IMR-90 (cell line): ENCODE measurements at places on chromosomes 3 and 15. TPM values are rescaled to one million over a fixed set of nuclear protein-coding genes. Genes with fewer than 3 reads are reported as not detected.

SERPINI1 gene
- total RNA-seq, result 0.36 and 1.1 TPM in 2 replicates

PRICKLE2 gene
- total RNA-seq, result 14.2 and 16.7 TPM in 2 replicates

SLC6A1 gene
- total RNA-seq, result not detected in 2 replicates

CELSR3 gene
- 0.18 and 0.28 TPM in 2 replicates for total RNA-seq

MYO5C gene
- under 0.01 TPM in 2 replicates for total RNA-seq

PLA1A gene
- total RNA-seq, result not detected in 2 replicates

HTR3E gene
- total RNA-seq, result not detected in 2 replicates

GRCh38 chr3:114867359-114867758, 279.7 kb downstream of the ZBTB20 start:
- no peak for DNase-seq

- peak; percentile 78 for DNase-seq
Observed at GRCh38 chr3:195081242-195081963, 189.6 kb downstream of the XXYLT1 start.

DNA sequence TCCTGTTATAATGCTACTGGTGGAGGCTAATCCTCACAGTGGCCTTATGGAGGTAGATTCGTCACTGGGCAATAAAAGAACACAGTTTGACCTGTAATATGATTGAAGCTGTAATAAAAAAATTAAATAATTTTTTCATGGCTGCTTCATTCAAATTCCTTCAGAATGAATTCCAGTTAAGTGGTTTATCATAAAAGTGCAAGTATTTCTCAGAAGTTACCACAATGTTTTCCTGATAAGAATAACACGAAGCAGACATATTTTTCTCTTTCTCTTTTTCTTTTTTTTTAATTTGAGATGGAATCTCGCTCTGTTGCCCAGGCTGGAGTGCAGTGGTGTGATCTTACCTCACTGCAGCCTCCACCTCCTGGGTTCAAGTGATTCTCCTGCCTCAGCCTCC, 15.6 kb downstream of the B4GALT4 start:
- no peak for DNase-seq

DNA sequence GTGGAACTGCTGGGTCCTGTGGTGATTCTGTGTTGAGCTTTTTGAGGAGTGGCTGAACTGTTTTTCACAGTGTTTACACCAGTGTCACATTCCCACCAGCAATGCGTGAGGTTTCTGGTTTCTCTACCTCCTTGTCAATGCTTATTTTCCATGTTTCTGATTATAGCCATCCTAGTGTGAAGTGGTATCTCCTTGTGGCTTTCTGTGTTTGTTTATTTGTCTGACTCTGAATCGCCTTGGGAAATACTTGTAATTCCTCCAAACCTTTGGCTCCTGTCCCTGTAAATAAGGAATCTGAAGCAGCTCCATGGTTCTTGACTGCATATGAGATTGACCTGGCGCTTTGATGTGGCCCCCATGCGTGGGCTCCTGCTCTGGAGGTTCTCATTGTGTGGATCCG, 20.6 kb downstream of the FAN1 start:
- DNase-seq, result peak; percentile 73

- no peak for DNase-seq
Observed at GRCh38 chr3:59280113-59280512, 230.3 kb upstream of the CFAP20DC start.

DNA sequence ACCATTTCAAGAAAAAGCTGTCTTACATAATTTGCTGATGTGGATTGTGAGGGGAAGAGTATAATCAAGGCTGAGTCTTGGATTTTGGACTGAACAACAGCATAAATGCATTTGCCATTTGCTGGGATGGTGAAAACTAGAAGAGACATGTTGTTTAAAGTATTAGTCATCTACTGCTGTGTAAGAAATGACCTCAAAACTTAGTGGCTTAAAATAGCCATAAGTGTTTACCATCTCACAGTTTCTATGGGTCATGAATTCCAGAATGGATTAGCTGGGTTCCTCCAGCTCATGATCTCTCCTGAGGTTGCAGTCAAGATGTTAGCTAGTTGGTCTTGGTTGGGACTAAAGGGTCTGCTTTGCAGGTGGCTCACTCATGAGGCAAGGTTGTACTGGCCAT, 66.2 kb downstream of the SCN11A start:
- DNase-seq, result peak; percentile 91

GRCh38 chr15:35290301-35290721, 205.2 kb upstream of the NANOGP8 start:
- no peak for DNase-seq

DNA sequence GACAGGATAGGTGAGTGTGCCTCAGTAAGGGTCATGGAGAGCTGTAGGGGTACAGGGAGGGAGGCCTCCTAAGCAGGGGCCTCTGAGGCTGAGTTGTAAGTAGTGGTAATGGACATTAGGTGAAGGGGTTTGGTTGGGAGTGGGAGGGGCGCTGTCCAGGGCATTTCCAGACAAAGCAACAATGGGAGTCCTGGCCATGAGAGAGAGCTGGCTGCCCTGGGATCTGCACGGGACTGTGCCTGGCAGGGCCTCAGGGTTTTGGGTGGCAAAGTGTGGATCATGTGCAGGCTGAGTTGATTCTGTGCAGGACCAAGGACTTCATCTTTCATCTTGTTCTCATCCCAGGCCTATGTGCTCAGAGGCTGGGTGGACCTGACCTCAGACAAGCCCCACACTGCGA, 4.6 kb downstream of the TTC21A start:
- no peak for DNase-seq
